Osteoblast (primary cell): ENCODE measurements at places on chromosomes 16 and 17. TPM values are rescaled to one million over a fixed set of nuclear protein-coding genes. Genes with fewer than 3 reads are reported as not detected.

GRCh38 chr17:79949656-79950209 is 85.9 kb downstream of the TBC1D16 start:
- DNase-seq = no peak

GRCh38 chr17:30970831-30971567 is at the start of gene RNF135:
Gene RNF135, plus strand, starts transcription at chr17:30971039. Its CDS starts 35 bp downstream, at chr17:30971074.
- DNase-seq = peak; percentile 99

GRCh38 chr17:77443748-77444260 is 303.0 kb downstream of the SEC14L1 start:
- no peak for DNase-seq

Gene TMEM219
- 74.3 and 84.0 TPM in 2 replicates for total RNA-seq

- peak; percentile 98 for DNase-seq
These were observed 23.4 kb downstream of the SLC25A10 start for GRCh38 chr17:81735264-81736102.

Gene PLA2G10
- total RNA-seq = not detected in 2 replicates

Gene GCGR
- under 0.01 TPM in 1 of 2 replicates, not detected in the other for total RNA-seq

GRCh38 chr17:46827274-46827673 is 8.8 kb upstream of the WNT3 start:
- peak; percentile 66 for DNase-seq

Gene HOXB1
- total RNA-seq = not detected in 2 replicates

GRCh38 chr16:27149986-27150385 is 53.3 kb upstream of the KDM8 start:
- no peak for DNase-seq

DNA sequence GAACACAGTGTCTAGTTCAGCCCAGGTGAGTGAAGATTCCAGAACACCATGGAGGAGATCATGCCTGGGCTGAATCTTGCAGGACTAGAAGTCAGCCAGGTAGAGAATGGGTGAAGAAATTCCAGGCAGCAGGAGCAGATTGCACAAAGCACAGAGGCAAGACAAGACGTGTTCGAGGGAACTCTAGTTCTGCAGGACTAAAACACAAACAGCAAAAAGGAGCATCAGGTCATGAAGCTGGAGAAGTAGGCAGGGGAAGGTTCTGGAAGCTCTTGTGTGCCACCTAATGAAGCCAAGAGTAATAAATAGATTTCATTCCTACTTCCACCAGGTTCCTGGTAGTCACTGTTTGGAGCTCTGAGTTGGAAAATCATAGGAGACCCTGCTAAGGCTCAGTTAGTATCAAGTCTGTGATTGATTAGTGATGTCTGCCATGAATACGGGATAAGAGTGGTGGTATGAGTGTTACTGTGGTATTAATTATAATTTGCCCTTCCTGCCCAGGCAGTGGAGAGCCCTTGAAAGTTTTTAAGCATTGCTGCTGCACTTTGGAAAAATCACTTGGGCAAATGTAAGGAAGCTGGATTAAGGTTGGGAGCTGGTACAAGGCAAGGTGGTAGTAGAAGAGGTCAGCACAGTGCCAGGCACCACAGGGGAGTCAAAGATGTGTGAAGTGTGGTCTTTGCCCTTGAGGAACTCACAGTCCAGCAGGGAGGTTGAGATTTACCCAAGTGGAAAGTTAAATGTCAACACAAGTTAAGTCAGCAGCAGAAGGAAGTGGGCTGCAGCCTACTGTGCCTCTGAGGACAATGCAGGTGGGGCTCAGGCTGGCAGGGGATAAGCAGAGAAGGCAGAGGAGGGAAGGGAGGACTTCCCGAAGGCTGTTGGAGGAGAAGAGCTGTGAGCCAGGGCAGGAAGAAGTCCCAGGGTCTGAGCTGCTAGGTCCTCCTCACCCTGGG is 13.5 kb upstream of the FOXN1 start:
- DNase-seq = peak; percentile 80

Gene RAD51C
- 17.4 and 17.7 TPM in 2 replicates for total RNA-seq

DNA sequence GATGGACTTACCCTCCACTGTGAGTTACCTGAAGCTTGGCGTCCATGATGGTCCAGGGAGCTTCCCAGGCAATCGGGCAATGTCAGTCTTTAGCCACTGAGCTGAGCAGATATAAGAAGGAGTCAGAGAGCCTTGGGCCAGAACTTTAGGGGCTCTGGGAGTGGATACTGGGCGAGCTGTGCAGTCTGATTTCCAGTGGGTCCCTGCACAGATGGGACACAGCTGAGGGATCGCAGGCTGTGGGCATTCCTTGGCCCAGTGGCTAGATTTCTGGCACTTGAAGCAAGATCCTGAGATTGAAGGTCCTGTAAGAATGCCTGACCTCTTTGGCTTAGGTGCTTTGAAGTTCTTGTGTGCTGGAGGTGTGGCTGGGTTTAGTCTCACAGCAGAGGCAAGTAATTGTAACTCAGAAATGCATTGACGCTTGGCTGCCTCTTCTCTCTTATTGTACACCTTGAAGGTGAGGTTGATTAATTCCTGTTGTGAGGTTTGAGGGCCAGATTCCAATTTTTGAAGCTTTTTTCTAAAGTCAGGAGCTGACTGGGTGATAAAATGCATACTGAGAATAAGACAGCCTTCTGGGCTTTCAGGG is 2283.8 kb downstream of the TP53TG3F start:
- no peak for DNase-seq

Gene EXOC3L1
- not detected in 2 replicates for total RNA-seq

DNA sequence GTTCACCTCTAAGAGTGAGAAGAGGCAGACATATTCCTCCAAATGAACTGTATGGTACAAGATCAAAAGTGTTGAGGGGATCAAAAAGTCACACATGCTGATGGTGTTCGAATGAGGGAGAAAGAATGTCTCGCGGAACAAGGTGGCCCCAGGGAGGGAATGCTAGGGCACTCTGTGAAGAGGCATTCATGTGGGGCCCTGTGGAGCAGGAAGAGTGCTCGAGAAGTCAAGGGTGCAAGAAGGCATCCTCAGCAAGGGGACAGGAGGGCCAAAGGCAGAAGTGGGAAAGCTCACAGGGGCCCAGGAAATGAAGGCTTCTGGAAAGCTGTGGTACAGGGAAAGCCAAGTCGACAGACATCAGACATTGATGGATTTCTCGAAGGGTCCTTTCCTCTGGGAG is 6.1 kb upstream of the MYH3 start:
- DNase-seq = no peak

- DNase-seq = no peak
These were observed 38.2 kb downstream of the COPRS start for GRCh38 chr17:31820691-31821435.

DNA sequence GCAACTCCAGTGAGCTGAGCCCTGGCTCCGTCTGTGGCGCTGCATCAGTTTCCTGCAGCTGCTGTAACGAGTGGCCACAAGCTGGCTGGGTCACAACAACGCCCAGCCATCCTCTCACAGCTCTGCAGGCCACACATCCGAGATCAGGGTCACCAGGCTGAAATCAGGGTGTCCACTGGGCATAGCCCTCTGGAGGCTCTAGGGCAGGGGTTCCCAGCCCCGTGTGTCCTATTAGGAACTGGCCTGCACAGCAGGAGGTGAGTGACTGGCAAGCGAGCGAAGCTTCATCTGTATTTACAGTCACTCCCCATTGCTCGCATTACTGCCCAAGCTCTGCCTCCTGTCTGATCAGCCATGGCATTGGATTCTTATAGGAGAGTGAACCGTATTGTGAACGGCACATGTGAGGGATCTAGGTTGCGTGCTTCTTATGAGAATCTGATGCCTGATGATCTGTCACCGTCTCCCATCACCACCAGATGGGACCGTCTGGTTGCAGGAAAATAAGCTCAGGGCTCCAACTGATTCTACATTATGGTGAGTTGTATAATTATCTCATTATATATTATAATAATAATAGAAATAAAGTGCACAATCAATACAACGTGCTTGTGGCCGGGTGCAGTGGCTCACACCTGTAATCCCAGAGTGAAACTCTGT is 176.5 kb downstream of the SEC14L1 start:
- peak; percentile 14 for DNase-seq

DNA sequence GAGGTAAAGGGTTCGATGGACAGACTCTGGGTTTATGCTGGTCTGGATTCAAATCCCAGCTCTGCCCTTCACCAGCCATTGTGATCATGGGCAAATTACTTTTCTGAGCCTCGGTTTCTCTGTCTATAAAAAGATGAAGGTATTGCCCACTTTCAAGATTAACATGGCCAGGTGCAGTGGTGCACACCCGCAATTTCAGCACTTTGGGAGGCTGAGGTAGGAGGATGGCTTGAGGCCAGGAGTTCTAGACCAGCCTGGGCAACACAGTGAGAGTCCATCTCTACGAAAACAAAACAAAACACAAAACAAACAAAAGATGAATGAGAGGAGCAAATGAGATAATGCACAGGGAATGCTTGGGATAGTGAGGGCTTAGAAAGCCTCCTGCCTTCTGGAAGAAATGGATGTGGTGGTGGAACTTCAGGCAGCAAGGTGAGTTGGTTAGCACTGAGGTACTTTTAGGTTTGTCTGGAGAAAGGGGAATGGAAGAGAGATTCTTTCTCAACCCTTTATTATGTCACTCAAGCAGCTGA is 8.5 kb downstream of the ADGRG3 start:
- DNase-seq = no peak

GRCh38 chr16:593406-593805 is 3.5 kb downstream of the RAB40C start:
- peak; percentile 78 for DNase-seq

DNA sequence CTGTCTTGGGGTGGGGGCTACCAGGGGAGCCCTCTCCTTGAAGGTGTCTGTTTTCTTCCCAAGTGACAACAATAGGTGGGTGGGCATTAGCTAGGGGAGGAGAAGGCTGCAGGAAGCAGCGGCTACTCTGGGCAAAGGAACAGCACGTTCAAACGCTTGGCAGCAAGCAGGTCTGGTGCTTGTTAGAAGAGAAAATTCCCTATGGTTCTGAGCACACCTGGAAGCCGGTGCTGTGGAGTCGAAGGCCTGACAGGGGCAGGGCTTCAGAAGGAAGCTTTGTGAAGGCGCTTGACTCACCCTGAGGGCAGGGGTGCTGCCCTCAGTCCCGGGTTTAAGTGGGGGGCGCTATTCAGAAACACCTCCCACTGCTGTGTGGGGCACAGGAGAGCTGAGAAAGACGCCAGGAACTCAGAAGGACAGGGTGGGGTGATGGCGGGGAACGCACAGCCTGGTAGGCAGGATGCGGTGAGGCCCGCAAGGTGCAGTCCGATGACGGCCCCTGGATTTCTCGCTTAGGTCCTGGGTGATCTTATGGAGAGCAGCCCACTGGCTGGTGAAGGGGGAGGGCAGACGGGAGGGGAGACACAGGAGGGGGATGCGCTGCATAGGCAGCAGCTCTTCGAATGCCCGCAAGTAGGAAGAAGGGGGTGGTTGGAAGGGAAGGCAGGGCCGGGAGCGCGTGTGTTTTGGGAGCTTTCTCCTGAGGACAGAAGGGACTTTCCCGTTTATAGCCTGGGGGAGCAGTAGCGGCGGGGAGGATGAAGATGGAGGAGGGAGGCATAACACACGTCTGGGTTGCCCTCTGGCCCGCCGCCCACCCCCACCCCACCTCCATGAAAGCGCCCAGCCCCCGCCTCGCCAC is 3.2 kb downstream of the GJD3 start:
- peak; percentile 75 for DNase-seq

Gene C16orf89
- total RNA-seq = 0.59 TPM in 1 of 2 replicates, not detected in the other
